ENCODE measurements at places on chromosomes 13 and 19.

GRCh38 chr19:17405250-17406045 lies at the start of gene BST2:
Gene BST2, minus strand, starts transcription at chr19:17405630. Its CDS starts 55 bp downstream, at chr19:17405575.
- DNase-seq = no peak

- no peak for DNase-seq
Observed at GRCh38 chr13:112582263-112582662, 5.7 kb downstream of the TUBGCP3 start.

- DNase-seq = no peak
Observed at GRCh38 chr19:34232566-34233481, 21.5 kb upstream of the GARRE1 start.

DNA sequence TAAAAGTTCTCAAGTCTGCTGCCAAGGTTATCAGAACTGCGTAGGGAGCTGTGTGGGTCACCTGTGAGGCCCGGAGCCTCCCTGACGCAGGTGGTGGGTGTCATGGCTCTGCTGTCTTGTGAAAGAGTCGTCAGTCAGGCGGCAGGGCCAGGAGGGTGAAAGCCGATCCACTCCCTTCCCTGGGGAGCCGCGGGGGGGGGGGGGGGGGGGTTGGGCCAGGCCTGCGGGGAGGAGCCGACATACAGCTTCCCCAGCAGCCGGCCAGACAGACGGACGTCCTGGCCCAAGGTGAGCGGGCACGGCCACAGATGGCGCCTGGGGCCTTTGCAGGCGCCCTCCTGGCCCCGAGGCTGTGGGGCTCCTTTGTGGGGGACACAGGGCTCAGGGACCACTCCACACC lies 12.4 kb downstream of the SBNO2 start:
- no peak for DNase-seq

GRCh38 chr19:17333611-17334413 lies 843 bp downstream of the ANO8 start:
- DNase-seq = peak; percentile 62

GRCh38 chr19:14433554-14434501 lies 722 bp downstream of the PKN1 start:
- no peak for DNase-seq

DNA sequence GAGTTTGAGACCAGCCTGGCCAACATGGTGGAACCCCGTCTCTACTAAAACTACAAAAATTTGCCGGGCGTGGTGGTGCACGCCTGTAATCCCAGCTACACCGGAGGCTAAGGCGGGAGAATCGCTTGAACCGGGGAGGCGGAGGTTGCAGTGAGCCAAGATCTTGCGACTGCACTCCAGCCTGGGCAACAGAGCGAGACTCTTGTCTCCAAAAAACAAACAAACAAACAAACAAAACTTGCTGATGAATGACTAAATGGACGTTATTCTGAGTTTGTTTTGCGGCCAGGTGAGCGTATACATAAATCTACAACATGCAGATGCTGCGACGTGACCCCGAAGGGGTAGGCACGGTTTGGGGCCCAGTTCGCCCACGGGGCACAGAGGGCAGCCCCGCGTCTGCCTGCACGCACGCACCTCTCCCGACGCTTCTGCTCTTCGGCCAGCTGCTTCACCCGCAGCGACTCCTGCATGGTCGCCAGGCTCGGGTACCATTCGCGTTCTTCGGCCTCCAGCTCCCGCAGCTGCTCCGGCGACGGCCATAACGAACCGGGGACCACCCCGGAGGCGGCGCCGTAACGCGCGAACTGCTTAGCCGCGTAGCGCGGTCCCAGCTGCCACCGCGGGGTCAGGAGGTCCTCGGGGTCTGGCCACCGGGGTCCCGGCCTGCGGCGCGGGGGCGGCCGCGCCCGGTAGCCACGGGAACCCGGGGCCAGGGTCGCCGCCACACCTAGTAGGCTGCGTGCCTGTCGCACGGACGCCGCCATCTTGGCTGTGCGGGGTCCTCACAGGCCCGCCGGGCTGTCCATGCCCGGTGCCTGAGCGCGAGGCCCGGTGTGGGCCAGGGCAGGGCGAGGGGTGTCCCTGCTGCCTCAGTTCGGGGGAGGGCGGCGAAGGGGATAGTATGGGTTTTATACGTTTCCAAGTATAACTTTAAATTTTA lies at the start of gene GADD45GIP1:
Gene GADD45GIP1 (minus strand): TSS at position 778 of the 943 bp plus-strand sequence. CDS start 11 bp downstream, at position 767.
- peak; percentile 78 for DNase-seq

- DNase-seq = no peak
Observed at GRCh38 chr19:12727745-12728433, 4.2 kb upstream of the TNPO2 start.

DNA sequence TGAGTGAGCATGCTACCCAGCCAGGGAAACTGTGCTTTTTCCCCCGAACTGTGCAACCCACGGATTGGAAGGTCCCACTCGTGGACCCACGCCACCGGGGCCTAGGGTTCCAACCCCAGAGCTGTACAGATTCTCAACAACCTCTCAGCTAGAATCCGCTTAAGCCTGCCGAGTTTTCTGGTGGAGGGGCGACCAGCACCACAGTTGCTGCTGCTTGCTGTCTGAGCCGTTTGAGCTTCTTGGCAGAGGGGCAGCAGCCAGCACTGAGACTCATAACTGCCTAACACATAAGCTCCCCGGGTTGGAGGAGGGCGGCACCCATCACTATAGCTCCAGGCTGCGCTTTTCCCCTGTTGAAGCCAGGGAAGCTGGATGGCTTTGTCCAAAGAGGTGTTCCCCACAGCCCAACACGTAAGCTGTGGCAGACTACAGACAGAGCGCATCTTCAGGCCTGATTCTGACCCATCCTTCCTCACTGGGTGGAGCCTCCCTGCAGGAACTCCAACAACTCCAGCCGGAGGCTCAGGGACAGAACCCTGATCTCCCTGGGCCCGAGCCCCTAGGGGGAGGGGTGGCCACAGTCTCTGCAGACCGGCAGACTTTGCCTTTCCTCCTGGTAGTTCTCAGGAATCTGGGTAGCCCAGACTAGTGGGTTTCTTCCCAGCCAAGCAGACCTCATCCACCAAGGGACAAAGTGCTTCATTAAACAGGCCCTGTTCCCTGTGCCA lies 871.6 kb downstream of the SLITRK6 start:
- no peak for DNase-seq

DNA sequence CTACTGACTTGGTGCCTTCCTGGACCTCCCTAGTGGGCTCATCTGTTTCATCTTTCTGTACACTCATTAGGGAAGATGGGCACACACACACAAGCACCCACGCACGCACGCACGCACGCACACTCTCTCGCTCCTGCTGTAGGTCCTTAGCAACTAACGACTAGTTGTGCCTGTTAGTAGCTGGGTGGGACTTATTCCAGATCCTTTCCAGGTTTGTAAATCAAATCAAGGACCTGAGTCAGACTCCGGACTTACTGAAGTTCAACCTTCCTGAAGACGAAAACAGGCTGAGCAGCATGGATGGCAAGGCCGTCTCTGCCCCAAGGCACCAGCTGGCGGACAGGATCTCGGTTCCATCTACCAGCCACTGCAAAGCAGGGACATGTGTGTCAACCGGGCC lies 76.2 kb downstream of the SLC15A1 start:
- DNase-seq = no peak

- no peak for DNase-seq
Observed at GRCh38 chr19:2469102-2469914, 6.6 kb upstream of the GADD45B start.

- no peak for DNase-seq
Observed at GRCh38 chr13:47306991-47307390, 410.1 kb upstream of the HTR2A start.

GRCh38 chr13:91745967-91746366 lies 347.5 kb downstream of the GPC5 start:
- DNase-seq = no peak

DNA sequence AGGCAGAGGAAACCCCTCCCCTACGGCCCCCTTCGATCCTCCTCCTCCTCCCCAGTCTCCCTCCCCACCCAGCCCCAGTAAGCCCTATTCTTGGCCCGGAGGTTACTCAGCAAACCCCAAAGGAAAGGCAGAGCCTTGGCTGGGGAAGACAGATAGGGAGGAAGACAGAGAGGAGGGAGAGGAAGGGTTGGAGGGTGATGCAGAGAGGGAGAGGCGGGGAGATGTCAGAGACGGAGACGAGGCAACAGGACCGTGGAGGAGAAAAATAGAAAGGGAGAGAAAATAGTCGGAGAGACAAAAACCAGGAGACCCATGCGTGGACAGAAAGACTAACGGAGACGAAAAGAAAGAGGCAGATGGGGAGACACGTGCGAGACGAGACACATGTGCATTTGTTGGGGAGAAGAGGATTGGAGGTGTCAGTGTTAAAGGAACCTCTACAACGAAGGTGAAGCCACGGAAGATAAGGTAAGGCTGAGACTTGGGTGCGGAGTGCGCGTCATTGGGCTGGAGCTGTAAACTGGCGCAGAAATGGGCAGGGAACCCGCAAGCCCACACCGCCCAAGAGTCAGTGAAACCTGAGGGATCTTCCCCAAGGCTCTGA lies 2.9 kb downstream of the TGFB1 start:
- DNase-seq = no peak

DNA sequence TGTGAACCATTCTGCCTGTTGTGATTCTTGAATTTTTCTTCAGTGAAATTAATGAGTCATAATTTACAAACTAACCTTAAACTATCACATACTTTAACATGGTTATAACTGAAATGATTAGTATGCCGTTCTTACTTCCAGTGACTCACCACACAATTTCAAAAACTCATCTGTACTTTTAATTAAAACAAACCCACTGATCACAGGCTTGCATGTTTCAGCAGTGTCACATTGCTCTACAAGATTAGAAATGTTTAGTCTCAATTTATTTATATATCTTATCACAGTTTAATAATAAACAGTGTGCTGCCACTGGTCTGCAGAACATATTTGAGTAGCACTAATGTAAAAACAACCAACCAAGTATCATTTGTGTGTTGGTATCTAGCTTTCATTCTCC lies 2227.9 kb upstream of the PCDH20 start:
- no peak for DNase-seq

DNA sequence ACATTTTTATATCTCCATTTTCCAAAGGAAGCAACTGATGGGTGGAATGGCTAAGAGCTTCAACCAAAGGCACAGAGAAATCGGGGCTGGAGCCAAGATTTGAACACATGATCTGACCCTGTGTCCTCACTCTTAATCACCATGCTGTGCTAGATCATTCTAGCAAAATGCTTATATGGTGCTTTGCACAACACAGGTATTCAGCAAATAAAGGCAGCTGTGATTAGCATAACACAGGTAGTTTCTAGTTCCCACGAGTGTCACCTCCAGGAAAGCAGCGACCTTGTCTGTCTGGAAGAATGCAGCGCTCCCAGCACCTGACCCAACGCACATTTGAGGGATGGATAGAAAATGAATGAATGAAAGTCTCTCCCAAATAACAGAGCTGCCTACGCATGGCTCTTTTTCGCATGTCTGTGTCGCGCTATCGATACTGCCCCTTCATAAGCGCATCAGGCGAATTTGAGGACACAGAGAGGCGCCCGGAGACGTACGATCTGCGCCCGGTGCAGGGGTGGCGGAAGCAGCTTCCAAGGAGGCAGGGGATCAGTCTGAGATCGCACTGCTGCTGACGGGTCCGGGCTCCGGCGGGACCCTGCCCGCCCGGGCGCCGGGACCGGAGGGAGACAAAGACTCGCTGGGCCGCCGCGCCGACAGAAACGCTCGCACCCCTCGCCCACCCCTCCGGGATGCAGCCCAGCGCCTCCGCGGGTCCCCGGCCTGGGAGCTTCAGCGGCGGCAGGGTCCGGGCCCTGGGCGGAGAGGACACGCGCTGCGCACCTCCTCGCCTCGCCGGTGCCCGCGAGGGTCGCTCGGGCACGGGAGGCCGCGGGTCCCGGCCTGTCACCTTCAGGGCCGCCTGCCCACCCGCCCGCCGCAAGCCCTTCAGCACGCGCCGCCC lies 609 bp downstream of the EPS15L1 start:
- no peak for DNase-seq

DNA sequence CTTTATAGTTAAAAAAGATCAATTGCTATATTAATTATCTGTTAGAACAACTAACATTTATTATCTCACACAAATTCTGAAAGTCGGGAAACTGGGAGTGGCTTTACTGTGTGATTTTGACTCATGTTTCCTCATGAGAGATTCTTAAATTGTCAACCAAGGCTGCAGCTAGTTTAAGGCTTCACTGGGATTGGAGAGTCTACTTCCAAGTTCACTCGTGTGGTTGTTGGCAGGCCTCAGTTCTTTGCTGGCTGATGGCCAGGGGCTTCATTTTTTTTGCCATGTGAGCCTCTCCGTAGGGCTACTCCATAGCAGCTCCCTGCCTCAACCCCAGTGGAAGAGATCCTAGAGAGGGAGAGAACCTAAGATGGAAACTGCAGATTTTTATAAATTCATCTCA lies 24.5 kb upstream of the LPAR6 start:
- DNase-seq = no peak

- DNase-seq = no peak
Observed at GRCh38 chr19:58084596-58085347, 13.3 kb downstream of the ZSCAN18 start.
